ENCODE measurements at places on chromosomes 11 and 22.

DNA sequence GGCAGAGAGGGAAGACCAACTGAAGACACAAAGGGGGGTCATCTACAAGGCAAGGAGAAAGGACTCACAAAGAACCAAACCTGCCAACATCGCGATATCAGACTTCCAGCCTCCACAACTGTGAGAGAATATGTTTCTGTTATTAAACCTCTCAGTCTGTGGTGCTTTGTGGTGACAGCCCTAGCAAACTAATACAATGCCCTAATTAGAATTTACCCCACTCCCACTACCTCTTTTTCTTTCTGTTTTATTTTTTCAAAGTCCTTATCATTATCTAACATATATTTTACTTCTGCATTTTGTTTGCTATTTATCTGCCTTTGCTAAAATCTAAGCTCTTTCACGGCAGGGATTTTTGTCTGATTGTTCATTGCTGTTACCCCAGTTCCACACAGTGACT is 2.5 kb upstream of the OR52D1 start:
- DNase-seq: no peak

DNA sequence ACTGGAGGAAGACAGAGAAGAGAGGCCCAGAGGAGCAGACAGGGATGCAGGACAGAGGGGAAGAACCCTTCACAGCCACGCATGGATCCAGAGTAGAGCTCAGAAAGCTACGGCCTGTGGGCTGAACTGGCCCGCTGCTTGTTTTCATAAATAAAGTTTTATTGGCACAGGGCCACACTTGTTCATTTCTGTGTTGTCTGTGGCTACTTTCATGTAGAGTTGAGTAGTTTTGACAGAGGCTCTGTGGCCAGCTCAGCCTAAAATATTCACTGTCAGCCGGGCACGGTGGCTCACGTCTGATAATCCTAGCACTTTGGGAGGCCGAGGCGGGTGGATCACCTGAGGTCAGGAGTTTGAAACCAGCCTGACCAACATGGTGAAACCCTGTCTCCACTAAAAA is 26.2 kb upstream of the GAL start:
- no peak for DNase-seq

GRCh38 chr11:60769273-60769672 is 12.6 kb downstream of the MS4A15 start:
- no peak for DNase-seq

GRCh38 chr22:20865875-20866445 is 7.2 kb downstream of the SNAP29 start:
- no peak for DNase-seq

DNA sequence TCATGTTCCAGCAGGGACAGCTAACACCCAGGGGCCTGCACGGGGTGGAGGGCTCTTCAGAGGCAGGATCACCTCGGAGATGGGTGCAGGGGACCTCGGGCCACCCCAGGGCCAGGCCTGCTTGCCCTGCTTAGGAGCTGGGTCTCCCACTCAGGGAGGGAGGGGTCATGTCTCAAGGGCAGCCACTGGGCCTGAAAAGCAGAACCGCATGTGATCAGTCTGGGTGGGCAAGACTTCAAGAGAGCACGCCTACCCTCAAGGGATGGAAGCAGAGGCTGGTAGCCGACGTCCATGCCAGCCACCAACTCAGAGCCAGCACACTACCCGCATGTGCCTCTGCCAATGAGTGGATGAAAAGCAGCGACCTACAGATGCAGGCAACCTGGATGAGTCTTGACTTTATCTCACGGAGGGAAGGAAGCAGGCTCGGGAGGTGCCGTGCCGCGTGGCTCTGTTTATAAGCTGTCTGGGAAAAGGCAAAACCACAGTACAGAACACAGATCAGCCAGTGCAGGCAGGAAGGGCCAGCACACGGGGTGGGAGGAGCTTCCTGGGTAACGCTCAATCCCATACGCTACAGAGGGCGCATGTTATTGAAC is 16.0 kb downstream of the TBX1 start:
- DNase-seq: no peak

DNA sequence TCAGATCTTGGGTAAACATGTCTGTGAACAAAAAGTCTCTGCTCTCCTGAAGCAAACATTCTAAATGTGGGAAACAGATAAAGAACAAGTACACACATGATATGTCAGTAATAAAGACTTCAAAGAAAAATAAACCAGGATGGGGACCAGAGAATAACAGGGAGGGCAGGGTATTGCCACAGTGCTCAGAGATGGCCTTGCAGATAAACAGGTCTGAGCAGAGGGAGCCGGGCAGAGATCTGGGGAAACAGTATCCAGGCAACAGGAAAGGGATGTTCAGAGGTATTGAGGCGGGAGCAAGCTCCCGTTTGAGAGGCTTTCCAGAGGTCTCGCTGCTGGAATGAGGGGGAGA is 2.9 kb downstream of the CCDC86 start:
- DNase-seq: no peak

DNA sequence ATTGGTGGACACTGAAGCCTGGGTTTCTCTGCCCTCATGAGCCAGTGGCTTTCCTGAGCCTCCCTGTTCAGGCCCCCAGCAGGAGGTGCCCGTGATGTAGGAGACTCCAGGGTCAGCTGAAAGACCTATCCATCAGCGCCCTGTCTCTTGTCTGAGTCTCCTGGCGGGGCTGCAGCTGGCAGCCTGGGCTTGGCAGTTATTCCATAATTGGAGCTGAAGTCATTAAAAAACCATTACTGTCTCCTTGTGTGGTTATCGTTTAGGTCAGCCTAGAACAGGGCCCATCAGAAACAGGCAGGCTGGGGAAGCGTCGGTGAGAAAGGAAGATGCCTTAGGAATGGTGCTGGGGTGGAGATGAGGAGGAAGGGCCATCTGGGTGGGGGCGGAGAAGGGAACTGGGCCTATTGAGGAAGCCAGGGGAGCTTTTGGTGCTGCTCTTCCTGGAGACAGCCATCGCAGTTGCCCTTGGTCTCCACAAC is 5.0 kb downstream of the TUB start:
- DNase-seq: no peak

- DNase-seq: no peak
Observed at GRCh38 chr11:66432597-66432996, 6.1 kb downstream of the MRPL11 start.

DNA sequence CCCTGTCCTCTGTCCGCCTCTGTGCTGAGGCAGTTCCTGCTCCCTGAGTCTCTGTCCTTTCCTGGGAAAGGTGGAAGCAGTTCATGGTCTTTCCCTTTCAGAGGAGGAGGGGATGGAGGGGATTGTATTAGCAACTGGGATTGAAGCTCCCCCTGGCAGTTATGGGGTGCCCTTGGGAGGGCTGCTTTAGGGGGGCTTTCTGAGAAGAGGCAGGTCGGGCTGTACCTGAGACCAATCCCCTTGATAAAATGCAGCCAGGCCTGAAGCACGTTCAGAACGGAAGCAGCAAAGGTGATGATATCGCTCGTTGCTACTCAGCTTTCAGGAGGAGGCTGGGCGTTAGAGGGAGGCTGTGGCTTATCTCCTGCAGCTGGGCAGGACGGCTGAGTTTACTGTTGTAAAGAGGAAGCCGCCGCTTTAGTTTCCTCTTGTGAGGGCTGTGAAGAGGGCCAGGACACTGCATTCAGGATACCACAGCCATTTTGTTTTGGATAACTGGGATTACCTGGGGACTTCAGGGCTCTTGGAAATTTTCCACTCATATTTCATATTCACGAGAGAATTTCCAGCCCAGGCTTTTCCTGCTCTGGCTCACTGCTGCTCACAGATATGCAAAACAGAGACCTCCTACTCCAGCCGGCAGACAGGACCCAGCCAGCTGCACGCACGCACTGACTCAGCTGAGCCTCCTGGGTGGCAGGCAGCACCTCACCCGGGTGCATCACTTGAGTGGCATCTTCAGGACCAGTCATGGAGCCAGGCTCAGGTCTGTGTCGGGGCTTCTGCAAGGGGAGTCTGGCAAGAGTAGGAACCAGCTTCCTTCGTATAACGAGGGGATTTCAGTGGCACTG is 798 bp downstream of the AMPD3 start:
- DNase-seq: peak; percentile 57

DNA sequence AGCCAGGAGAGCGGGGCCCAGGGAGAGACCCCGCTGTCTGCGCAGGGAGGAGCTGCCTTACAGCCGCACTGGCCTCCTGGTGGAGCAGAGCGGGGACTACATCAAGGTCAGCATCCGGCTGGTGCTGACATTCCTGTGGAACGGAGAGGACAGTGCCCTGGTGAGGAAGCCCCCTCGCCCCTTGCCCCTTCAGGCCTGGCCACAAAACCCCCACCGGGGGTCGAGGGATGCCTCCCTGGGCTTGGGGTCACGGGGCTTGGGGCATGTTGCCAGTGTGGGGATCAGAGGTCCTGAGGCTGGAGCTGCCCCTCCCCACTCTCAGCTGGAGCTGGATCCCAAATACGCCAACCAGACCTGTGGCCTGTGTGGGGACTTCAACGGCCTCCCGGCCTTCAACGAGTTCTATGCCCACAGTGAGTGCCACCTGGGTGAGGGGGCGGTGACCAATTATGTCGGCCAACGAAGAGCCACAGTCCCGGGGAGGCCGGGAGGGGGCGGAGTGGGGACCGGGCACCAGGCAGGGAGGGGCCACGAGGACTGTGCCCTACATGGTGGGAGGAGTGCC is 4.2 kb downstream of the MUC5B start:
- no peak for DNase-seq

DNA sequence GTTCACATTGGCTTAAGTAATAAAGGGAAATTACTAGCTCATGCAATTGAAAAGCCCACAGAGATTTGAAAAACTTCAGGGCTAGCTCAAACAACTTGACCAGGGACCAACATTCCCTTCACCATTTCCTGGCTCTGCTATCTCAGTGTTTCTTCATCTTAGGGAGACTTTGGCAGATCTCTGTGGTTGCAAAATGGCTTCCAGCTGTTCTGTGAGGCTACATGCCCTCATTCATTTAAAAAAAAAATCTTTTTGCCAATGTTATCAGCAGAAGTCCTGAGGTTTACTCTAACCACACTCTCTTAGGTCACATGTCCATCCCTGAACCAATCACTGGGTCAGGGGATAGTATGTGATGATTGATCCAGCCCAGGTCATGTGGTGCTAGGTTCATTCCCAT is 13.9 kb upstream of the RASSF10 start:
- DNase-seq: no peak

Data from activated T-helper 1 cell treated with Interleukin-2 at 50 U/mL for 16 hours (primary cell).